ENCODE measurements at places on chromosomes 16 and 17.
A peak's percentile ranks its signal among the peaks of the same experiment; 100 is the strongest.

DNA sequence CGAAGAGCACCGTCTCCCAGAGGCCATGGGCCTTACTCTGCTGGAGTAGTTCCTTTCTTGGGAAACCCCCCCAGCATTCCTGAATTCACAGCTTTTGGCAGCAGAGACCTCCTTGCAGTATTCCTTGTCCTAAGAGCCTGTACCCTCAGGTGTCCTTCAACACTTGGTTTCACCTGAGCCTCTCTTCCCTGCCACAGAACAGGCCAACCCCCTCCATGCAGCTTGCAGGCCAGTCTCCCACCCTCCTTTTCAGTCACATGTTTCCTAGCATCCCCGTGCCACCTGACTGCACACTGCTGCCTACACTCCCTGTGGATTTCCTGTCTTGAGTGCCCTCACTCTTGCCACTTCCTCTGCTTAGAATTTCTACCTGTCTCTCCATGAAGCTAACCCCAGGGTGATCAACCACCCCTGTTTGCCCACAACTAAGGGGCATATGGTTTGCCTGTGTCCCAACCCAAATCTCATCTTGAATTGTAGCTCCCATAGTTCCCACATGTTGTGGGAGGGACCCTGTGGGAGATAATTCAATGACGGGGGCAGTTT lies 65.5 kb downstream of the DYNLRB2 start:
- DNase-seq = no peak

DNA sequence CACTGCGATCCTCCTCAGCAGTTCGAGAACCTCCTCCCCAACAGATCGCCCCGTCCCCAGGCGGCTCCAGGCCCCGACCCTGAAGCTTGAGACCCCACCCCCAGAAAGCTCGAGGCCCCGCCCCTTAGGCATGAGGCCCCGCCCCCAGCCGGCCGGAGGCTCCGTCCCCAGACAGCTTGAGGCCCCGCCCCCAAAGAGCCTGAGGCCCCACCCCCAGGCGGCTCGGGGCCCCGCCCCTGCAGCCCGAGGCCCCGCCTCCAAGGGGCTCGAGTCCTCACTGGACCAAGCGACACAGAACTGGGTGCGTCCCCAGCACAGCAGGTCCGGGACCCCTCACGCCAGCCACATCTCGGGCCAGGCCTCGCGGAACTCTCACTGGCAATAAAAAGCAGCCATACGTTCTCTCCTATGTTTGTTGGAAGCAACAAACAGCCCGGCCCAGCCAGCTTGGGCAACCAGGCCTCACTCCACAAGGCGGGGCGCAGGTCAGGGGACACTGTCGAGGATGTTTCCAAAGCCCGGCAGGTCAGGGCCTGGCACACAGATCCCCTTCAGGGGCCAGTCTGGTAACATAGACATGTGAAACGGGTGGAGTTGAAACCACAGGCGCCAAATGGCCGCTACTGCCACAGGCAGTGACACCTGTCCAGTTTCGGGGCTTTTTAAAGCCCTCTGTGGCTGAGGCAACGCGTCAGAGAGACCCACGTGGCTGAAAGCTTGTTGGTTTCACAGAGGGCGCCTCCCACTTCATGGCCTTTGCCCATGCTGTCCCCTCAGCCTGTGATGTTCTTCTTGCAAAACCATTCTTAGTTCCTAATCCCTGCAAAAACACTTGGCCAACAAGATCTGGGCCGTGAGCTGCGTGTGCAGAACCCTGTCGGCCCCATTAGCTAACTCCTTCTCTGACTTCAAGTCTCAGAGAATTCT lies 224.2 kb downstream of the PARN start:
- peak; percentile 43 for DNase-seq

- DNase-seq = peak; percentile 79
Observed at GRCh38 chr17:49361129-49361901, 735 bp downstream of the ZNF652 start.

DNA sequence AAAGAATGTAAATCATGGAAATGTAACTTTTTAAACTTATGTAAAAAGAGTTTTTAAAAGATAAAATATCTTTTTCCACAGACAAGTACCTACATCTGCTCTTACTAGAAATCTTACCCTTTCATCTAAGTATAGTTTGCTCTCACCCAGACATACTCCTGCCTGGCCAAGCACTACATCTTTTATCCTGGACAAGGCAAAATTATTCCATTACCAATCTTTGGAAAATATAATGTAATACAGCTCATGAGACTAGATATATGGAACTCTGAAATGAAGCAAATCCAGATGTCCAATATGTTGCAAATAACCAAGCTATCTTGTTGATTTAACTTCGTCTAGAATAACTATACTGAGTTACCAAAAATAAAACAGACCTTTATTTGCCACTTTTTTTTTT lies 50.0 kb downstream of the VMP1 start:
- DNase-seq = no peak

GRCh38 chr16:22073350-22073749 lies 19.0 kb upstream of the VWA3A start:
- DNase-seq = no peak

GRCh38 chr17:13492737-13493122 lies 109.0 kb downstream of the HS3ST3A1 start:
- DNase-seq = no peak

DNA sequence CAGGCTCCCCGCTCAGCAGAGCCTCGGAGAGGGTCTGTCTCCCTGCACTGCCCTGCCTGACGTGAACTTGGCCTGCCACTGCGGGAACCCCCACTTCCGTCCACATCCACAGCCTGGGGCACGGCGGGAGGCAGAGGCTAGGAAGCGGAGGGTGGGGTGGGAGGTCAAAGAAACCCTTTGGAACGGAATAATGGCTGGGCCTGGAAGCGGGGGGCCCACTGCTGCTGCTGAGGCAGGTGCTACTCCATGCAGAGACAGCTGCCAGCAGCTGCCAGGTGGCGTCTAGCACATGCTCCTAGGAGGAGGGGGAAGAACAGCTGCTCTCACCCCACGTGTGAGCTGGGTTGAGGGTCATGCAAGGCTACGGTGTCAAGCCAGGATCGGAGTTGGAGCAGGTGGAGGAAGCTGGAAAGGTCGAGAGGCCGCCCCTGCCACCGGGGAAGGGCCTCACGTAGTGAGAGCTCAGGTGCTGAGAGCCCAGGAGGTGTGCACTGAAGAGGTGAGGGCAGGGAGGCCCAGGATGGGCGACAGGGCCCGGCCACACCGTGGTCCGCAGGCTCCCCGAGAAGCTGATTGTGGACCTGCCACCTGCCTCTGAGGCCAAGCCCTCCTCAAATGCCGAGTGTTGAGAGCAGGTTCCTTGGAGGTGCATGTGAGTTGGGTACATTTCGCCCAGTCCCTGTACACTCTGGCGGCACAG lies 9.8 kb downstream of the FSCN2 start:
- DNase-seq = no peak

DNA sequence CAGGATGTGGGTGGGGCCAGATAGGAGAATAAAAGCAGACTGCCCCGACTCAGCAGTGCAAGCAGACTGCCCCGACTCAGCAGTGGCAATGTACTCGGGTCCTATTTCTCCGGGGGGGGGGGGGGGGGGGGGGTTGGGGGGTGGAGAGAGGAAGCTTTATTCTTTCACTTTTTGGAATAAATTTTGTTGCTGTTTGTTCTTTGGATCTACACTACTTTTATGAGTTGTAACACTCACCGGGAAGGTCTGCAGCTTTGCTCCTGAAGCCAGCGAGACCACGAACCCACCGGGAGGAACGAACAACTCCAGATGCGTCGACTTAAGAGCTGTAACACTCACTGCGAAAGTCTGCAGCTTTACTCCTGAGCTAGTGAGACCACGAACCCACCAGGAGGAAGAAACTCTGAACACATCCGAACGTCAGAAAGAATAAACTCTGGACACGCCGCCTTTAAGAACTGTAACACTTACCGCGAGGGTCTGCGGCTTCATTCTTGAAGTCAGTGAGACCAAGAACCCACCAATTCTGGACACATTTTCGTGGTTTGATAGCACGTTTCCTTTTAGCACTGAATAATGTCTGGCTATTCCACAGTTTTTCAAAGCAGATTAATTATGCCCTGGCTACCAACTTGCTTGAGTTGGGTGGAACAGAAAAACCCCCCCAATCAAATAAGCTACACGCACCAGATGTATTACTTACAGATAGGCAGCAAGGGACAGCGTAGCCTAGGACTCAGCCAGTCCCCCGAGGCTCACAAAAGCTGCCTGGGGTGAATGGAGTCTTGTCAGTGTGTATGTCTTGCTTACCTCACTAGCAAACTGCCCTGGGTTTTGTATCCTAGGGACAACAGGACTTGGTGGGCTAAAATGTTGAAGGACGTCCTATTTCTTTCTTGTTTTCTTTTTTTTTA lies 11.9 kb downstream of the FZD2 start:
- DNase-seq = peak; percentile 29

DNA sequence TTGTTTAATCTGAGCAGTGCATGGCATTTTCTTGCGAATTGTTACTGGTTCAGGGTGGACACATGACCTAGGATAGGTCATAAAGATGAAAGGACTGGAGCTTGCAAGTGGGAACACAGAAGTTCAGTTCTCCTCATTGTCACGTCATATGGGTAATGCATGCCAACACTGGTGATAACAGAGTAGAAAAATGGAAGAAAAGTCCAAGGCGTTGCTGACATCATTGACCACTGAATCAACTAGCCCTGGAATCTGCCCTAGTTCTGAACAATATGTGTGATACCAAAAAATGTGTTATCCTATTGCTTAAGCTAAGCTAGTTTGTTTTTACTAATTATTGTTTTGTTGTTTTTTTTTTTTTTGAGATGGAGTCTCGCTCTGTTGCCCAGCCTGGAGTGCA lies 234.2 kb upstream of the MAF start:
- DNase-seq = no peak

DNA sequence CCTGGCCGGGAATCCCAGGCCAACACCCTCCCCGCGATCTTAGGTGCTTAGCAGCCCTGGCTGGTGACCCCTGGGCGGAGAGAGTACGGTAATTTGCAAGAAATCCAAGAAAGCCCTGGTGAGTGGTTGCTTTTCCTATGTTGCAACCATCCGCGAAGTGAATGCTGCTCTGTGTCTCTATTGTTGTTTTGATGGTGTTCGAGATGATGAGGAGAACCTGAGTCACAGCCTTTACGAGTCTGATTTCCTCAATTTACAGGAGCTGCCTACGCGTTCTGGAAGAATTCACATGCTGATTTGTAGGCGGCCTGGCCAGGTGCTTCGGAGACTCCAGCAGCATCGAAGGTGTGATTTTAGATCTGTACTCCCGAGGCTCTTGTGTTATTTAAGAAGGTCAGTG lies 63.3 kb downstream of the TMEM235 start:
- no peak for DNase-seq

DNA sequence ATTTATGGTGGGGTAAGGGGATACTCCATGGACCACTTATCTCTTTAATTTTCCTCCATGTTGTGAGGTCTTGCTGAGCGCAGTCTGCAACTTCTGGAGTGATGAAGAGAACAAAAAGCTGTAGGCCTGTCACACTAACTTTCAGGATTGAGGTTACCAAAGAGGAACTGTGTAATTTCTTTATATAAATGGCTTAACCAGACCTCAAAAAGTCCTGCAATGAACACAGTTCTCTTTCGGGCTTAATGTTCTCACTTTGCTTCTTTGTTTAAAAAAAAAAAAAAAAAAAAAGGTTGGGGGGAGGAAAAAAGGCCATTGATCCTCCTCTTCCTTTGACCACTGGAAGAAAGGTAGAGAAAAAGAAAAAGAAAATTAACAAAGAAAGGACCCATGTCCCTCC lies 86.8 kb upstream of the SOX9 start:
- DNase-seq = no peak

- DNase-seq = no peak
Observed at GRCh38 chr17:43856141-43856540, 9.2 kb downstream of the CD300LG start.

GRCh38 chr16:50530277-50531236 lies 17.6 kb upstream of the NKD1 start:
- DNase-seq = no peak
